ENCODE measurements at places on chromosomes 2 and 18.
A peak's percentile ranks its signal among the peaks of the same experiment; 100 is the strongest.

DNA sequence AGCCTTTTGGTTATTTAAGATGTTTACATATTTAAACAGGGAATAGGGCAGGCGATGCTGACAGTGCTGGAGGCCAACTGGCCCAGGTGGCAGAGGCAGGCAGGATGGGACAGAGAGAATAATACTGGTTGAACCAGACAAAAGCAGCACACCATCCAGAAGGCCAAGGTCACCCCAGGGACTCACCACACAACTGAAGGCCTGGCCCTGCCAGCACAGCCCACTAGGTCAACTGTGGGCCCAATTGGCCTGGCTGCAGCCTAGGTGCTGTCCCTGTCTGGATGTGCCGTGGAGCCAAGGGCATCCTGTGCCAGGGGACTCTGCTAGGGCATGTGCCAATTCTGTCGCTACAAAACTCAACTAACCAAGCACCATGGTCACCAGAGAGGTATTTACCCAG is 69.2 kb downstream of the RNF152 start:
- DNase-seq = no peak

DNA sequence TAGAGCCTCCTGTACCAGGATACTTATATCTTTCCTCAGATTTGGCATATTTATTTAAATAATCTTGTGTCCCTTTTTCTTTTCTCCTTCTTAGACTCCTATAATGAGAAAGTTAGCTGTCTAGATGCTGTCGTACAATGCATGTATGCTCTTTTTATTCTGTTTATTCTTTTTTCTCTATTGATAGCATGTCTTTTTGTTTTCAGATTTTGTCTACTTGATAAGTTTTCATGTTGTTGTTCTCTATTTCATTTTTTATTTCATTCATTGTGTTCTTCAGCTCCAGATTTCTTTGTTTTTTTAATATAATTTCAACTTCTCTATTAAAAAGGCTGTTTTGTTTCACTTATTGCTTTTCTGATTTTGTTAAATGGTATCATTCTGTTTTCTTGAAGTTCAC is 674.3 kb upstream of the POU3F3 start:
- no peak for DNase-seq

DNA sequence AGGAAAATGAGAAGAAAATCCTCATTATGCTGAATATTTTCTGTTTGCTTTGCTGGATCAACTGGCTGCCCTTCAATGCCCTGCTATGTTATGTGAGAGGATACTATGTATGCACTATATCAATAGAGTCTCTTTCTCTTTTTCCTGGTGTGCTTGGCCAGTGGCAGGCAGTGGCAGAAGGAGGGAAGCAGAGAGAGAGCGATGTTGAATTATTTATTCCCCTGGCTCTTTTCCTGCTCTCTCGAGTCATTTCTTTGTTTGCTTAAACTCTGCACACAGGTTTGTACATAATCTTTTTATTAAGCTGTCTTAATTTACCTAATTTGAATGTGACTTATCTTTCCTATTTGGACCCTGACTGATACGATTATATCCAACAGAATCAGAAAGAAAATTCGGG is 1727.3 kb downstream of the SUCLG1 start:
- no peak for DNase-seq

GRCh38 chr2:47452761-47453160 is 49.8 kb downstream of the MSH2 start:
- no peak for DNase-seq

DNA sequence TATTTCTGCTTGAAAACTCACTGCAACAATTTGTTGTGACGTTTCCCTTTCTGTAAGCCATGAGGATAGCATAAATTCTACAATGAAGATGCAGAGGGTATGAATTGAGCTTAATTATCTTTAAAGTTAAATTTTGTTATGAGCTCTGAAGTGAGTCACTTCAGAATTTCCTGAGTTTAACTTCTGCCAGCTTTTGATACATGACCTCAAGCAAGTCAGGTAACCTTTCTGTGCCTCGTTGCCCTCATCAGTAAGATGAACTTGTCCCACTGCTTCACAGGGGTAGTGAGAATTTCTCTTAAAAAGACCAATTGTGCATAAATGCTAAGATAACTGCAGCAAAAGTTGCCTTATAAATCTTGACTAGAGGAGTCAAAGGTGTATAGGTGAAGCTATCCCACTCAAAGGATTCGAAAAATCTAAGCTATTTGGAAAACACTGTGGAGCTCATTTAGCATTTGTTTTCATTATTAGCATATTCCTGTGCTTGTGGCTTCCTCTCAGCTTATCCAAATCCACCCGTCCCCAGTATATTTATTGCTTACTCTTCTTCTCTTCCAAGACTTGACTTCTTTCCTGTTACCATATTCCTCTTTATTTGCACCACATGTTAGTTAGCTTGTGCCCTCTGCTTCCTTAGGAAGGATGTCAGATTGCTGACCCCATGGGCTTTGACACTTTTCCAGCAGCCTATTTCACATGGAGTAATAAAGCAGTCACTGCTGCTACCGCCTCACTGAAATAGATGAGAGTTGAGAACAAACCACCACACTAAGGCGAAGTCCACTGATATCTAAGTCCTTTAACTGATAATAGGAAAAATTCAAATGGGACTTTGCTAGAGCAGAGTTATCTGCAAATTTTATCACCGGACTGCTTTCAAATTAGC is 428.6 kb downstream of the ERBB4 start:
- no peak for DNase-seq

DNA sequence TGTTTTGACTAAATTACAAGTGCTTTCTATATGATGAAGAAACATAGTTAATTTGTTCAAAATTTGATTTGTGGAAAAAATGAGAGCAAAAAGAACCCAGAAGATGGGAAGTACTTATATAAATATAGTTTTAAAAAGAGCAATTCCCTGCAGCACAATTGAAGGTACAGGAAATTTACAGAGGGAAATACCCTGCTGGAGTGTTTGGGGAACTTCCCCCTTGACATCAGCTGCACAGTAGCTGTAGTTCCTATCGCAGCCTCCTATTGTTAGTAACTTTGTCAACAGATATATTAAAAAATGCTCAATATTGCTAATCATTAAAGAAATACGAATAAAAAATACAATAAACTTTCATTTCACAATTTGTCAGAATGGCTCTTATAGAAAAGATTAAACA is 1118.8 kb upstream of the ZEB2 start:
- no peak for DNase-seq

DNA sequence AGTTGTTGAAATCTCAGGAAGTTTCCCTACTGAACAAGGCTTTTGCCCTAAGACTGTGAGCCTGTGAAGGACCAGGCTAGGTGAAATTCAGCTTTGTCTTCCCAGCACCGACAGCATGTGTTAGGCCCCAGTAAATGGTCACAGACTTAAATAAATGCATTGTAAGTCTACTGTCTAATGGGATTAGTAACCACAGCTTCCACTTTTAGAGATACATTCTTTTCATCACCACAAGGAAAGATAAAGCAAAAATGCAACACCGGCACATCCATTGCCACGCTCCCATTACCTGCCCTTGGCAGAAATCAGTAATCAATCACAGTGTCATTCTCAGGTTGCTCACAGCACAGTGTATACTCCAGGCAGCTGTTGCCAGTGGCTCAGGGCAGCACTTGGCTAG is 59.3 kb downstream of the CRACDL start:
- no peak for DNase-seq

DNA sequence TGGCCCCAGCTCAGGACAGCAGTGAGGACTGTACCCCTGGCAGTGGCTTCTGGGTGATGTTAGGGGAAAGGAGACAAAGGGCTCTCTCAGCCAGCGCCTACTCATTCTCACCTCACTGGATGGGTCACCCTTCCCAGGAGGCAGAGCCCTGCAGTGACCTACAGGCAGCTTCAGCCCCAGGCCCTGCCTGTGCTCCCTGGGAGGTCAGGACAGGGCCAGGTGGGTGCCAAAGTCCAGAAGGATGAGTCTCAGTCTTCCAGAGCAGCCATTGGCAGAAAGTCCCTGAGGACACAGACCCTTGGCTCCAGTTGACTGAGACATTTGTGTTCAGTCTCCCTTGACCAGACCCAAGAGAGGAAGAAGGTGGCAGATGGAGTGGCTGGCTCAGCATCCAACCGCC is 75.1 kb downstream of the TEX51 start:
- no peak for DNase-seq

DNA sequence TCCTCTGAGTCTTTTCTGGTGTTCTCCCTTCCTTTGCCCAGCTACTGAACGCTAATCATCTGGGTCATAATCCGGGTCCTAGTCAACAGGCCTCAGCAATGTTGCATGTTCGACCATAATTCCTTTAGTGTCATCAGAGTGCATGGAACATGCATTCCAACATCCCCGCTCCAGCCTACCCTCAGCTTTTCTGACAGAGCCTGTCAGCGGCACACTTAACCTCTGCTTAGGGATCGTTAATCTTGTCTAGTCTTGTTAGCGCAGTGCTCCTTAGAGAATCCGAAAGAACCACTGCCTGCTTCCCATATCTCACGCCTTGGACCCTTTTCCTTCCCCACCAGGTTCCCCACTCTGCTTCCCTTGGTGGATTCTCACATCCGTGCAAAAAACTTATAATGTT is 767.9 kb upstream of the ID2 start:
- no peak for DNase-seq

- DNase-seq = no peak
Observed at GRCh38 chr2:222523783-222524544, 99.6 kb downstream of the SGPP2 start.

DNA sequence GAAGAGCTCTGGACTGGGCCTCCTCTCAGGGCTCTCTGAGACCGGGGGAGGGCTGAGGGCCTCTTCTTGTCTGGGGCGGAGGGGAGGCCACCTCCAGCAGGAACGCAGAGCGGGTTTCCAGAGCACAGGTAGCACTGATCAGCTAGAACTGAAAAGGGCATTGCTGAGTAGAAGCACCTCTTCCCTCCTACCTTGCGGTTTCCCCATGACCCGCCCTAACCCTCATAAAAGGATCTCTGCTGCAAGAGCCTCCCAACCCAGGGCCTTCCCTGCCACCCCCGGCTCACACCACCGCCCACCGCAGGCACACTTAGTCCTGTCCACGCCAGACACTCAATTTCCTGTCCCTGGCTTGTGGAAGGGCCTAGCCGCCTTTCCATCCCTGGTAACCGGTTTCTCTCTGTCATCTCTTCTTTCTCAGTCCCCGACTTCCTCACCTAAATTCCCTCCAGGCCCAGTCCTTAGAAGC is 966 bp downstream of the ADCY3 start:
- DNase-seq = no peak

- DNase-seq = no peak
Observed at GRCh38 chr2:188676010-188676400, 298.2 kb upstream of the COL3A1 start.

DNA sequence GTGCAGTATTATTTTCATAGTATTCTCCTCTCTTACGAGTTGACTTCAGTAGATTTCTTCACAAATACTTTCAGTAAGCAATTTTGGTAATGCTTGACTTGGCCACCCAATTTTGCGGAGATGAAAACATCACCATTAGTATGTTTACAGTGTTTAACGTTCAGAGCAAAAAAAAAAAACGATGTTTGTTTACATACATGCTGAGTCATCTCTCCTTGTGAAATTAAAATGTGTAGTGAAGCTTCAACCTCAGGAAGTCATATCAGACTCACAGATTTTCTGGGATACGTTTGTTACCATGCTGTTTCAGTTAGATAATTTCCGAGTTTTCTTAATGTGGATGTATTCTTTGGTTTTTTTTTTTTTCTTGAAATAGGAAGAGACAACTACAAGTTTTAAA is 100.1 kb downstream of the CTNNA2 start:
- DNase-seq = no peak

GRCh38 chr2:209666296-209666695 is 105.3 kb upstream of the UNC80 start:
- DNase-seq = no peak

- DNase-seq = no peak
Observed at GRCh38 chr2:132668189-132668823, 1.7 kb downstream of the LYPD1 start.

- no peak for DNase-seq
Observed at GRCh38 chr2:9838391-9838790, 4.9 kb upstream of the TAF1B start.

DNA sequence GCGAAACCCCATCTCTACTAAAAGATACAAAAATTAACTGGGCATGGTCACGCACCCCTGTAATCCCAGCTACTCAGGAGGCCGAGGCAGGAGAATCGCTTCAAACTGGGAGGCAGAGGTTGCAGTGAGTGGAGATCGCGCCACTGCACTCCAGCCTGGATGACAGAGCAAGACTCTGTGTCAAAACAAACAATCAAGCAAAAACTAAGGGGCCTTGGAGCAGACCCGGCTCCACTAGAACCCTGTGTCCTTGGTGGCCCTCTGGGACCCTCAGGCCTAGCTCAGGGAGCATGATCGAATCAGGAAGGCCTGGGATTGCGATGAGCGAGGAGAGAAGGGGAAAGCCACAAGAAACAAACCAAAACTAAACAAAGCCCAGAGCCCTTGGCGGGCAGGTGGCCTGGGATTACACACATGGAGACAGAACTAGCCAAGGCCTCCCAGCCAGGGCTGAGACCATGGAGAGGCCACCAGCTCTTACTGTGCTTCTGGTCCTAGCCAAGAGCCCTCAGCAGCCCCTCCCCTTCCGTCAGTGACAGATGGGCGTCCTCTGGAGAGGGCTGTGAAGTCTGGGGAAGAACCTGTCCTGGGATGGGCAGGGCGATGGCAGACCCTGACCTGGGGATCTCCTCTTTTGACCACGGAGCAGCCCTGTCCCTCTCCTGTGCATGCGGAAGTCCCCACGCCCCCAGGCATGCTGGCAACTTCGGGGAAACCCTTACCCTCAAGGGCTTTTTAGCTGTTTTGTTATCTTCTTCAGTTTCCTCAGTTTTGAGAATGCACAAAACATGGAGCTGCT is 27.4 kb upstream of the CATIP start:
- no peak for DNase-seq

GRCh38 chr2:183035298-183035953 is 2.8 kb downstream of the NCKAP1 start:
- DNase-seq = peak; percentile 51

GRCh38 chr2:215870088-215870490 is 143.3 kb downstream of the MREG start:
- DNase-seq = no peak

DNA sequence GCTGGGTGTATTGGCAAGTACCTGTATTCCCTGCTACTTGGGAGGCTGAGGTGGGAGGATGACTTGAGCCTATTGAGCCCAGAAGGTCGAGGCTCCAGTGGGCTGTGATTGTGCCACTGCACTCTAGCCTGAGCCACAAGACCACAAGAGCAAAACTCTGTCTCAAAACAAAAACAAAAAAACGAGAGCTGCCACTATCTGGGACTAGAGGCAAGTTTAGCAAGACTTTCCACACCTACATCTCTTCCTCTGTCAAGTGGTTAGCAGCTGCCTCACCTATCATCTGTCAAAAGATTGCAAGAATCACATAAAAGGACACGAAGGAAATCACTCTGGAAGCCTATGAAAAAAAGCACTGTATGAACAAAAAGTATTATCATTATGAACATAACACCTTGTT is 55.2 kb upstream of the RIOK3 start:
- DNase-seq = no peak

DNA sequence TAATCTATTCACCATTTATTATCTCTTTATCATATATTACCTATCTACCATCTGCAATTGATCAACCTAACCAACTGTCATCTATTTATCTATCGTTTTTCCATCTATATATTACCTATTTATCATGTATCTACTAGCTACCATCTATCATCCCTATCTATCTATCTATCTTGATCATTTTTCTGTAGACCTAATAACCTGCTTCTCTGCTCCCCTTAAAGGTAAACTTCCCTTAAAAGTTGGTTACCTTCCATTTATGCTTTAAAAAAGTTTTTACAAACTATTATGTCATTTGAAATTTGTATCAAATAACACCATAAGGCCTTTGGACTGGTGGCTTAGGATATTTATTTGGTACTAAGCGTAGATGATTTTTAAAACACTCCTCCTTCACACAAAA is 47.2 kb downstream of the TMEM18 start:
- no peak for DNase-seq

- no peak for DNase-seq
Observed at GRCh38 chr2:232276084-232276732, 102.3 kb upstream of the ALPP start.
